GM18507 (cell line): ENCODE measurements at places on chromosomes 7 and 10.

GRCh38 chr10:102449321-102450123, 1.8 kb downstream of the C10orf95 start:
- DNase-seq: no peak

DNA sequence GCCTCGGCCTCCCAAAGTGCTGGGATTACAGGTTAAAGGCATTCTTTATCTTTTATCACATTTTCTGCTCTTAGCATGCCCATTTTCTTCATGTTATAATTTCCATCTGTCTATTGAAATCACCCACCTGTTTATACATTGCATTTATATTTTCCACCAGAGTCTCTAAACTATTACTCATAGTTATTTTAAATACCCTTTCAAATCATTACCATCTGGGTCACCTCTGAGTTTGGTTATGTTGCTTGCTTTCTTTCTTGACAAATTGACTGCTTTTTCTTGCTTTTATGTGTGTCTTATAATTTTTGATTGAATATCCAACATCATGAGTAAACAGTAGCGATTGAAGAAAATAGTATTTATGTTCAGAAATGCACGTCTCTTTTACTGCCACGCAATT, 71.4 kb downstream of the TMEM270 start:
- no peak for DNase-seq

DNA sequence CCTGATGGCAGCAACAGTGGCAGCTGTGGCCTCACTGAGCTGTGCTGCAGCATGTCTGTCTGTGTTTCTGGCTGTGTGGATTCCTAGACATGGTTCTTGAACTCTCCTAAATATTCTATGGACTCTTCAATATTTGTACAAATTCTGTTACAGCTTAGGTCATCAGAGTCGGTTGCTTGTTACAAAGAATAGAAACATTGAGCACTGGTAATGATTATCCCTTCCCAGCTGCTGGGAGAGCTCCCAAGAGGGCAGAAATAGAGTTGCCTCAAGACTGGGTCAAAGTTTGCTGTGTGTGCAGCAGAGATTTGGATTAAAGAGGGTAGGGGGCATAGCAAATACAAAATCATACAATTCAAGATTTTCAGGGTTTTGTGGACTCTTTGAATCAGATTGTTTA, 337.1 kb upstream of the AKR1E2 start:
- no peak for DNase-seq

DNA sequence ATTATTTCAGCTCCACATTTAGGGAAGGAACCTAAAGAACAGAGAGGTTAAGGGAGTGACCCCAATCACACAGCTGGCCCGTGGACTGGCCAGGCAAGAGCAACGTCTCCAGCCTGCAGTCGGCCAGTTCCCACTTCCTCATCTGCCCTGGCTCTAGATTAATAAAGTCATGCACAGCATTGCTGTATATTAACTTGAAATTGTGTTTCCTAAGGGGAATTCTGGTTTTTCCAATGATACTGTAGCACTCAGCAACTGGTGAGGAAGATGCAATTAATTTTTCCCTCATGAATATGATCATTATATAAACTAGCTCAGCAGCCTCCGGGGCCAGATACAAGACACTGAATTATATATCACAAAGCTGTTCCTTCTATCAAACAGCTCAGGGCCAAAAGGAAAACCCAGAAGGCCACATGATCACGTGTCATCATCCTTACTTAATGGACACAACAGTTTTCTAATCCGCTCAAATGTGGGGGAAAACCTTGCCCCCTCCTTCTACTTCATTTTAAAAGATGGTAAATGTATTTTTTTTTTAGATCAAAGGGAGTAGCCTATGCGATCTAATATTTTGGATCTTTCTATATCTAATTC, 295.3 kb upstream of the PRKCQ start:
- no peak for DNase-seq

GRCh38 chr10:110113670-110114337, 93.6 kb upstream of the MXI1 start:
- DNase-seq: no peak

GRCh38 chr7:35623381-35623780, 71.6 kb downstream of the HERPUD2 start:
- no peak for DNase-seq

- no peak for DNase-seq
These were observed 10.9 kb downstream of the TAS2R60 start for GRCh38 chr7:143454091-143454680.

DNA sequence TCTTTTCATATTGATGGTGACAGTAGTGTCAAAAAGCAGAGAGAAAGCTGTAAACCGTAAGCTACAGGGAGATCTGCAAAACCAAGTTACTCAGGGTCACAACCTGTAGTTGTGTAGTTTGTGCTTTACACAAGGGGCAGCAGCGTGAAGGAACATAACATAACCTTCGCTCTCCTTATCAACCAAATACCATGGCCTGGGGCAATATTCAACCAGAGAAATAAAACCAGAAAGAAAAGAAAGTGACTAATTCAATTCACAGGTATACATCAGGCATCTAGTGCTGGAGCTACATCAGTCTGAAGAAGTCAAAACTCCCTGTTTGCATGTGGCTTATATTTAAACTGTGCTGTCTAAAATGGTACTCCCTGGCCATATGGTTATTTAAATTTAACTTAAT, 224.3 kb downstream of the TWIST1 start:
- no peak for DNase-seq

DNA sequence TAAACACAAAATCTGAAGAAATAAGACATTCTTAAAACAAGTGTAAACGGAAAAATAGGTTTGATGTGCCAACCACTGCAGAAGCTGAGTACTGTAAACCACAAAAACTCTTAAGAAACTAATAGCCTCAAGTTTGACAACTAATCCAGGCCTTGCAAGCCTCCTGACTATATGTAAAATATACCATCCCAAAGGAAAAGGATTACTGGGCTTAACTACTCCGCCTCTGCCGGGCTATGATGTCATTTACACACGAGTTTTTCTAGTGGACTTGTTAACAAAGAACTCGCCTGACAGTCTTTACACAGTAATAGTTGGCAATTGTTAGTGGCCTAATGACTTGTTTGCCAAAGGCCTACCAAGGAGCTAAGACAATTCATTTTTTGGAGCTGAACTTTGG, 2.1 kb downstream of the KIF5B start:
- DNase-seq: no peak
